Keratinocyte (primary cell): ENCODE measurements at places on chromosomes 4 and X. TPM values are rescaled to one million over a fixed set of nuclear protein-coding genes. Genes with fewer than 3 reads are reported as not detected.

DNA sequence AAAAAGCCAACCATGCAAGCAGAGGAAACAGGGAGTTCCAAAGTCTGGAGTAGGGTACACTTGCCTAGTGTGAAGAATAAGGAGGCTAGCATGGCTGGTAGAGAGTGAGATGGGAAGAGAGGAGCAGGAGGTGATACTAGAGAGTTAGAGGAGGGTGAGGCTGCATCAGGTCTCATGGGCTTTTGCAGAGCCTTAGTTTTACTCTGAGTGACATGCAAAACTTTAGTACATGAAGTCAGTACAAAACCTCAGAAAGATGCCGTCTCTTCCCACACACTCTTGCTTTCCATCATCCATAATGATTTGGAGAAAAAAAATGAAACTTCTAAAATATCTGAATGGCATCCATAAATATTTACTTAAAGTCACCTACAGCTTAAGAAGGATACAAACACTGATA, 5.0 kb downstream of the OPRPN start:
- H3K27me3 ChIP-seq, result no peaks in the 10 kb centered on the region
- H3K4me3 ChIP-seq, result no peak overlapping the region
- no peaks in the 10 kb centered on the region for H3K4me1 ChIP-seq
- no peak overlapping the region for H3K27ac ChIP-seq
- H3K36me3 ChIP-seq, result no peaks in the 10 kb centered on the region

FAM47A gene
- not detected in 3 replicates for polyA plus RNA-seq

DNA sequence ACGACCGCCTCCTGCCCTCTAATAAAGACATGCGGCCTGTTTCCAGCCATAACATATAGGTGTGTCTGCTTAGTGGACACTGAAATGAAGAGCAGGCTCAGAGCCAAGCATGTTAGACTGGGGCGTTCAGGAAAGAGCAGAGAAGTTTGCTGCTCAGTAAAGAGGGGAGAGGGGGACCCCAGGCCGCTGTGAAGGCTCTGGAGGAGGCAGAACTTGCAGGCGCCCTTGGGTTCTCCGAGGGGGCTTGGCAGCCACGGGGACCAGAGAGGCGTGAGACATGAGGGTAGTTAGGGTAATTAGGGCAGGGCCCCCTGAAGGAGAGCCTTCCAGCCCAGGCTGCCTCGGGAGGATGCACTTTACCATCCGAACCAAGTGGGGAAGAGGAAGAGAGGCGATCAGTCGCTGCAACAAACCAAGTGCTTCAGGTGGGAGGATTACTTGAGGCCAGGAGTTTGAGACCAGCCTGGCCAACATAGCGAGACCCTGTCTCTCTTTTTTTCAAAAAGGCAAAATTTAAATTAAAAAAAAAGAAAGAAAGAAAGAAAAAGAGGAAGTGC, 46.6 kb upstream of the CDKN2AIP start:
- H3K36me3 ChIP-seq, result no peaks in the 10 kb centered on the region
- no peaks in the 10 kb centered on the region for H3K27me3 ChIP-seq
- peak overlapping the region; percentile 73 for H3K4me3 ChIP-seq
- no peak for DNase-seq
- no peak overlapping the region for H3K27ac ChIP-seq
- H3K4me1 ChIP-seq, result peaks cover 10% of the 10 kb centered on the region

COX7B2 gene
- not detected in 3 replicates for polyA plus RNA-seq

DNA sequence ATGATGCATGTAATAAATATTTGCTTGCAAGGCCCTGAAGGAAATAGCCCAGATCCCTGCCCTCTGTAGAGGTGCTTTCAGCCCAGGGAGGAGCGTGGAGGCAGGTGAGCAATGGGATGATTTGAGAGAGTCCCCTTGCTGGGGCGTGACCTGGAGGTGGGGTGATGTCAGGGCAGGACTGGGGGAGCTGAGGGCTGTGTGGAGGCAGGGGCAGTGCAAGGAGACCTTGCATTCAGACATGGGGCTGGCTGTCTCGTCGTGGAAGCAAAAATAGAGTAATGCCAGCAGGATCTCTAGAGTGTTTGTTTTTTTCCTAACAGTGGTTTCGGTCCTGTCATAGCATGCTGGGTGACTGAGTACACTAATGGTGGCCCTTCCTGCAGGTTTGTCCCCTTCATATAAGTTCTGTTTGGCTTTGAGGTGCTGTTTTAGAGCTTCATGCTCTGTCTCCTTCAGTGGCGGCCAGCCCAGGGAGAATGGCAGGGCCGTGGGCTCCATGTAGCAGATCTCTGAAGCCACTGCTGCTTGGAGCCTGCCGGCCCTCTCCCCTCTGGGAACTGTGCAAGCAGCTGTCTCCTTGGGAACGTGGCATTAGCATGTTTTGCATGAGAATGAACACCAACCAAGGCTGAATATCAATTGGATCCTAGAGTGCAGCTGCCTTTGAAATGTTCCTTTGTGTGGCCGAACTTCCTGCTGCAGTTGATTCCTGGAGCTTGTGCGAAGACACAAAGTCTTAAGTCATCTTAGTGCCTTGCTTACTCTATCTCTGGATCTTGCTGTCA, 39.3 kb upstream of the CLDN34 start:
- peaks cover 7% of the 10 kb centered on the region for H3K4me1 ChIP-seq
- no peak overlapping the region for H3K27ac ChIP-seq
- H3K27me3 ChIP-seq, result no peaks in the 10 kb centered on the region
- H3K4me3 ChIP-seq, result no peak overlapping the region
- H3K36me3 ChIP-seq, result no peaks in the 10 kb centered on the region

GRCh38 chr4:89788206-89789072, 48.5 kb downstream of the SNCA start:
- H3K4me3 ChIP-seq, result no peak overlapping the region
- no peak for DNase-seq
- H3K4me1 ChIP-seq, result no peaks in the 10 kb centered on the region
- no peaks in the 10 kb centered on the region for H3K27me3 ChIP-seq
